ENCODE measurements at places on chromosomes 5 and 9.
A peak's percentile ranks its signal among the peaks of the same experiment; 100 is the strongest.

DNA sequence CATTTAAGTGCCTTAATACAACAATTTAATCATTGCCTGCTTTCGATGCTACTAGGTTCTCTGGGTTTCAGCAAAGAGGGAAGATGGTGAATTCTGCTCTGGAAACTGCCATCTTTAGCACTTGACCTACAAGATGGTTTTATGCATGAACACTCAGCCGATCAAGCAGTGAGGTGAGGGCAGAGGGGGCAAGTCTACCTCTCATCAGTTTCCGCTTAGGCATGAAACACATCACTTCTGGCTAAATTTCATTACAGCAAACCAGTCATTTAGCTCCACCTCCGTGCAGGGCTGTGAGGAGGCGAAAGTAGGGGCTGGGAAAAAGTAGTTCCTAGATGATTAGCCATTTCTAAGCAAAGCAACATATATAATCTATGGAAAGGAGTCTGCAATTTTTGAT is 1018.0 kb downstream of the CDH18 start:
- DNase-seq: no peak

GRCh38 chr5:318931-319601 is 2.4 kb upstream of the AHRR start:
- no peak for DNase-seq

GRCh38 chr5:43563321-43563720 is 6.4 kb upstream of the PAIP1 start:
- DNase-seq: no peak

GRCh38 chr9:78860801-78861475 is 564.0 kb downstream of the PSAT1 start:
- no peak for DNase-seq

DNA sequence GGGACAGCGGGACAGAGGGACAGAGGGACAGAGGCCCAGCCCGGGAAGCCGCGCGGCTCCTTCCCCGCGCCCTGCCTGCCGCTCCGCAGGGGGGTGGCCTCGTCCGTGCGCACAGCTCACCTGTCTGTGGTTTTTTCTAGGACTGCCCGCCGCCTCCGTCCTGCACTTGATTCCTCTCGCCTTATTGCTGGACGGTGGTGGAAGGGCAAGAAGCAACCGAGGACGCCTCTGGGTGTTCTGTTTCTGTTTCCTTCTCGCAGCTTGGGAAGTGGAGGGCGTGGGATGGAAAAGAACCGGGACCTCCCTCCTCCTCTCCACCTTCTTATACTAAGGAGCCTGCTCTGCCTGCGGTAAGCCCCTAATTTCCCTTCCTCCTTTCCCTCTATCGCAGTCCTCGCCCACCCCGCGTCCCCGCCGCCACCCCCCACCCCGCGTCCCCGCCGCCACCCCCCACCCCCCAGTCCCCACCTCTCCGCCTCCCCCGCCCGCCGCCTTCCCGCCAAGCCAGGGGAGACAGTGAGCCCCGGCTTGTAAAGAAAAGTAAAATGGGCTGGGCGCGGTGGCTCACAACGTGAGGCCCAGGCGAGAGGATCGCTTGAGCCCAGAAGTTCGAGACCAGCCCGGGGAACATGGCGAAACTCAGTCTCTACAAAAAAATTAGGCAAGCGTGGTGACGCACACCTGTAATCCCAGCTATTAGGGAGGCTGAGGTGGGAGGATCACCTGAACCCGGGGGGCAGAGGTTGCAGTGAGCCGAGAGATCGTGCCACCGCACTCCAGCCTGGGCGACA is 9.6 kb upstream of the FLT4 start:
- DNase-seq: no peak

- DNase-seq: no peak
These were observed at the start of gene SLIT3 for GRCh38 chr5:169300468-169301385. TSS of gene SLIT3 (minus strand) at chr5:169301139. CDS start at chr5:169300709, 430 bp downstream.

DNA sequence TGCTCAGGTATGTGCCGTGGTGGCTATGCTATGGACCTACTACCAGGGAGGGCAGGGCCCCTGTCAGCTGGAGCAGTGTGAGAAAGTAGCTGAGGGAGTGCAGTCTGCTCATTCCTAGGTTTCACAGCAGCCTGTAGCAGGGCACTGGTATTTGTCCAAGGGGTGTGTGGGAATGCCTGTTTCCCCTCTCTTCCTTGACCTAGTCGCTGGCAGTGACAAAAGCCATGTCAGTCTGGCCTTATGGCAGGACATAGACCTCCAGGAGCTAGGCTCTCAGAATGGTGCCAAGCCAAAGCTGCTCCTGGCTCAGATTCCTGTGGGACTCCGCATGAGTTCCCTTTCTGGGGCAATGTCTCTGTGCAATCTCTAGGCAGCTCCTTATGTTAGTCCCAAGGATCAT is 253.9 kb upstream of the TYRP1 start:
- DNase-seq: no peak

- DNase-seq: peak; percentile 92
These were observed at the start of gene CD74 for GRCh38 chr5:150412319-150413175. TSS of gene CD74 (minus strand) at chr5:150412910. CDS start at chr5:150412749, 161 bp downstream.

GRCh38 chr9:24459953-24460352 is 85.7 kb downstream of the IZUMO3 start:
- no peak for DNase-seq

DNA sequence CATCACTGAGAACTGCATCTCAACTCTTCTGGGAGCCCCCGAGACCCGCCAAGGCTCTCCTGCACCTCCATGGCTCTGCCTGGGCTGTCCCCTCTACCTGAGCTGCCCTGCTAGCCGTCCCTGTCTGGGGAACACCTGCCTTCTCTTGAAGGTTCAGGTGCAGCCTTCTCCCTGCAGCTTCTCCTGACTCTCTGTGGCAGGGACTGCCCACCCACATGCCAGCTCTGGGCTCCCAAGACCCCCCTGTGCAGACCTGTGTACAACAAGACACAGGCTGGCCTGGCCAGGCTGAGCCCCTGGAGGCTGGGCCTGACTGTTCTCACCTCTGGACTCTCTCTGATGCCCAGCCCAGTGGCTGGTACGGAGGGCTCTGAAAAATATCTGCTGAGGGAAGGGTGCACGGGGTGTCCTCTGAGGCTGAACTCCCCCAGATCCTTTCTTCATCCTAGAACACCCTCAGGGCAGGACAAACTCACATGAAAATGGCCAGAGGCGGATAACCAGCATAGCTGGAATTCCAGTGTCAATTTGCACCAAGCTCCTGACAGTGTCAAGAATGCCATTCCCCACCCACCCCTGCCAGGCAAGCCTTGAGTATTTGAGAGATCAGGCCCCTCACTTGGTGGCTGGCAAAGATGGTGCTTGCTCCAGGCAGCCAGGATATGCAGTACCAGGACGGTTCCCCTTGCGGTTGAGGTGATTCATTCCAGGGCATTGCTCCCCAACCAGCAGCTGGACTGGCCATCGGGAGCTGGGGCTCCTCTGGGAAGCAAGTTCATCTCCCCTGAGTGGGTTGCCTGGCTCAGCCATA is 40.9 kb upstream of the SLC25A51 start:
- no peak for DNase-seq

- no peak for DNase-seq
These were observed 54.5 kb upstream of the IL17B start for GRCh38 chr5:149433524-149434131.

All from activated CD4-positive, alpha-beta T cell treated with anti-CD3 and anti-CD28 coated beads for 48 hours (primary cell).